Vagina (tissue), 2 donors: ENCODE measurements at places on chromosomes 5 and 9. TPM values are rescaled to one million over a fixed set of nuclear protein-coding genes. Genes with fewer than 3 reads are reported as not detected.

- DNase-seq, result no peak
These were observed 22.6 kb downstream of the PLAC8L1 start for GRCh38 chr5:146082798-146083197.

DNA sequence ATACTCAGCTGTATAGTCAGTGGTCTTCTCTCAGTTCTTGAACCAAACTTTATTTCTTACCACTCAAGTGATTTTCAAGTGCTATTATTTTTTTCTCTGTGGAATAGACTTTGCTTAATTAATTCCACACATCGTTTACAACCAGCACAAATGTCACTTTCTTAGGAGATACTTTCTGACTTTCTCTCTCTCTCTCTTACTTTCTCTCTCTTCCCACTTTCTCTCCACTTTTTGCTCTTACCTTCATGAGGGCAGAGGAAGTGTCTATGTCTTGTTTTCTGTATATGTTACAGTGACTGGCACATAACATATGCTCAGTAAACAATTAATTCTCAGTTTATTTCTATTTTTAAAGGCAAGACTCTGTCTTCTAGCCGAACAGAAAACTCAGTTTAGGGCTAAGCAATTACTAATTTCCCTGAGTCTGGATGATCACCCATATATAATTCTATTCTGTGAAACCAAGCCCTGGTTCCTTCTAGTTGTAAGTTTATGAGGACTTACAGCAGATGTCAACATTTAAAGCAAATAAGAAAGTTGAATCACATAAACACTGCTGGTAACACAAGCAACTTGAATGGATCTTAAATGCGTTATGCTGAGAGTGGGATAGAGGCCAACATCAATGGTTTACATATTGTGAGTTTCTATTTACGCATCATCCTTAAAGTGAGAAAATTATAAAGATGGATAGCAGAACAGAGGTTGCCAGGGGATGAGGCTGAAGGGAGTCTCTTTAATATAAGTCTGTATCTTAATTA, 791.4 kb downstream of the MTRR start:
- DNase-seq, result no peak

- DNase-seq, result no peak
These were observed 2.8 kb upstream of the FAM193B start for GRCh38 chr5:177557041-177557647.

GRCh38 chr9:706073-706472, 135.4 kb upstream of the DMRT1 start:
- DNase-seq, result no peak

DNA sequence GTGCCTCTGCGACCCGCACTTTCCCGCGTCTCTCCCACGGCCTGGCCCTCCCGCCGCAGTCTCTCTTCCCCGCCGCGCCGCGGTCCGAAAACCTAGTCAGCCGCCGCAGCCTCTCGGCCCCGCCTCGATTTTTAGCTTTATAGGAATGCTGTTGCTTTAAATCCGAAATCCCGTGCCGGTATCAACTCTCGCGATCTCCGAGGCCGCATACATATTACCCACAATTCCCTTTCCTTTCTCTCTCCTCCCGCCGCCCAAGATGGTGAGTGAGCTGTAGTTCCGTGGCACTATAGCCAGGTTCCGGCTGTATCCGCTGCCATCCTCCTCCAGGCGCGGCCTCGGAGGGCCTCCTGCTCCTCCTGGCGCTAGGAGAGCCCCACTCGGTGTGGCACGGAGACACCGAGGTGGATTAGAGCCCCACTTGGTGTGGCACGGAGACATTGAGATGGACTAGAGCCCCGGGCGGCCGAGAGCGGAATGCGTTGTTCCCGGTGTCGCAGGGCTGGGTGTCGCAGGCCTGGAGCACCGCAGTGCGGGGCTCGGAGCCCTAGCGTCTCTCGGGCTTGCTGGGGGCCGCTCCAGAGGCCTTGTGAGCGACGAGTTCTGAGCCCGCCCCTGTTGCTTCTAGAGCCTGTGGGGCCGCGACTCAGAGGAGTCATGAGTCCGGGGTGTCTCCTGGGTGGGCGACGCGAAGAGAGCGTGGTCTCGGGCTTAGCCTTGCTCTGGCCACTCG, at the start of the genes MED22 and RPL7A:
MED22 (minus strand) TSS at position 147 of the 733 bp plus-strand sequence. CDS start 1,469 bp downstream, outside the sequence.
RPL7A (plus strand) TSS at position 234 of the 733 bp plus-strand sequence; CDS start at position 260, 26 bp downstream.
- peak; percentile 96 for DNase-seq

DNA sequence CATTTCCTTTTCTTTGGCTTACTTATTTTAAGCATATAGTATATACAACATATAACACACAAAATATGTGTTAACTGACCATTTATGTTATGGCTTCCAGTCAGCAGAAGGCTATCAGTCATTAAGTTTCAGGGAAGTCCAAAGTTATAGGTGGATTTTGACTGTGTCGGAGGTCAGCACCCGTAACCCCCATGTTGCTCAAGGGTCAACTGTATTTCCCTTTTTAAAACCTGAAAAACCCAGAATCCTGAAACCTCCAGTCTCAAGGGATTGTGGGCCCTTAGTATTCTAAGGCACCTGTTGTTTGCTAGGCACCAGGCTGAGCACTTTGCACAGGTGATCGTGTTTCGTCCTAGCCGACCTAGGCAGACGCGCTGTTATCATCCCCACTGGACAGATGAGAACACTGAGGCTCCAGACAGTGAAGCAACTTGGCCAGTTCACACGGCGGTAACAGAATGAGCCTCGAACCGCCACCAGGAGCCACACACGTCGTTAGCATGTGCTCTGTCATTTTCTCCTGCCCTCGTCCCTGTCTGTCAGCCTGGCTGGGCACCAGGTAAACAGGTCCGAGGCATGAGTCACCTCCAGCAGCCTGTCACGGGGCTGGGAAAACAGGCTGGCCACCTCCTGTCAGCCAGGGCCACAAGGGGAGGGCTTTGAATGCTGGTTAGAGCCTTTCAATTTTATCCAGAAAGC, 39.9 kb downstream of the DUSP1 start:
- DNase-seq, result no peak

- no peak for DNase-seq
These were observed 71.1 kb downstream of the COL27A1 start for GRCh38 chr9:114226246-114227055.

- DNase-seq, result no peak
These were observed 57.4 kb downstream of the GCNT1 start for GRCh38 chr9:76516350-76516749.

GRCh38 chr9:84331119-84331809, 9.3 kb downstream of the SLC28A3 start:
- no peak for DNase-seq

- no peak for DNase-seq
These were observed 388.3 kb downstream of the ANXA1 start for GRCh38 chr9:73539881-73540390.

- no peak for DNase-seq
These were observed 112.7 kb upstream of the CLINT1 start for GRCh38 chr5:157971571-157972216.

- peak; percentile 91 for DNase-seq
These were observed 80.6 kb downstream of the WNK2 start for GRCh38 chr9:93264338-93265125.

DNA sequence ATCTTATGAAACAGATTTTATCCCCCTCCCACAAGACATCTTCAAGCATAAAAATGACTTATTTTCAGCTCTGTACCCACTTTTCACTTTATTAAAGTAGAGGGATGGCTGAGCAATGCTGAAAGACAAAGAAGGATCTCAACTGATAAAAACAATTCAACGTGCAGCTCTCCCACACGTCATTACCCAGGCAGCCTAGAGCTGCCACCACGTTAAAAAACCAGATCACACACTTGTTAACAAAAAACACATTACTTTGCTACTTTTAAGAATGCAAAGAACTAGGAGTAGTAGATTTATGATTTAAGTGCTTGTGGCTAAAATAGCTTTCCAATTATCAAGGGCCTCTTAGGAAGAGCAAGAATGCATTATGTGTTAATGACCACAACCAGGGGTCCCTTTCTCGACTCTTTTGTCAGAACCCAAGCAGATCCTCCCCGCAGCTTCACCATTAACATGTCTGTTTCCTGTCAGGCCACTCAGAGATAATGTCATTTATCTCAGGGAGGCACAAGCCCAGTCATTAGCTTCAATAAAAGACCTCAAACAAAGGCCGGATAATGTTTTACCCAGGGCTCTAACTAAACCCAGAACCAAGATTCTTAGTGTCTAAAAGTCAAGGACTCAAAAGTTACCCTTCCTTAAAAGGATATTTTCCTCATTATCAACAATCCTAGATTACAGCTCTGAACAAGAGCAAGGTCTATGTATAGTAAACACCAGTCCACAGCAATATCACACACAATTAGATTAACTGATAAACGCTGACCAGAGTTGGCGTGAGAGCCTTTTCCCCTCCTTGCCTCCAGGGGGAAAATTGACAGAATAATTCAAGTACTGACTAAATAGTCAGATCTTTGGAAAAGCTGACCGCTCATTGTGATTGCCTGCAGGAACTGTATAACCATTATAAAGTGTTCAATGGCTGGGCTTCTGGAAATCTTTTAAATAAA, 7.5 kb downstream of the ZNF608 start:
- no peak for DNase-seq

DNA sequence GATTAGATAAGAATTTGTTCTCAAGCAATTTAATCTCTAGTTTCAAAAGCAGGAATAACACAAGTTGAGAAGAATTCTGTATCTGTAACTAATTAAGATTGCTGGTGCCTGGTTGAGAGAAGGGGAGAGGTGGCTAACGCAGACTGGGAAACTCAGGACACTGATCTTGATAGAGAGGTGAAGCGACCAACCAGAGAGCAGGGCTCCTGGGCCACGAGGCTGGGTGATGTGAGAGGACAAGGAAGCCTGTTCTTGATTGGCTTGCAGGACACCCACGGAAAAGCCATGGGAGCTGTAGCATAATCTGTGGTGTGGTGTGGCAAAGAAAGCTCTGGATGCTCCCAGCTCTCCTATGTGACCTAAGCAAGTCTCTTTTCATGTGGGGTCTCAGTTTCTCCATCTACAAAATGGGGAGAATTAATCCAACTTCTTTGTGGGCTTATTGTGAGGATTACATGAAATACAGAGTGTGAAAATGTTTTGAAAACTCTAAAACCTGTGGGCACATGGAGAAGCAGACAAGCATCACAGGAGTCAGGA, 594.1 kb upstream of the BRINP1 start:
- no peak for DNase-seq

DNA sequence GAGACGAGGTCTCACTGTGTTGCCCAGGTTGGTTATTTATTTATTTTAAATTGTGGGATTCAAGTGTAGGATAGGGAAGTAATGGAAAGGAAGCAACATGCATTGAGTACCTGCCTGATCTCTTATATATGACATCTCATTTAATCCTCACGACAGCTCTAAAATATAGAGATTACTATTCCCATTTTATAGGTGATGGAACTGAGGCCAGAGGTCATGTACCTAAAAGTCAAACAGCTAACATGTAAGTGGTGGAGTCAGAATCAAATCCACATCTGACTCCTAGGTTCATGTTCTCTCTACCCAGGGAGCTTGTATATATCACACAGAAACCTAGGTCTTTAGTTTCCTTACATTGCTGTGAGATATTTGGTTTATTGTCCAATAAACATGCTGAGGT, 26.1 kb upstream of the MATR3 start:
- DNase-seq, result no peak

GRCh38 chr9:92726971-92727715, 37.5 kb downstream of the BICD2 start:
- DNase-seq, result peak; percentile 67

GRCh38 chr5:163682234-163682633, 176.8 kb downstream of the MAT2B start:
- no peak for DNase-seq

SHLD3 gene
- total RNA-seq, result 2.0 TPM

SVEP1 gene
- total RNA-seq, result 84.5 TPM

UBAP1 gene
- 43.0 TPM for total RNA-seq

NREP gene
- total RNA-seq, result 6.1 TPM

FAM120AOS gene
- 41.5 TPM for total RNA-seq

ZDHHC11B gene
- total RNA-seq, result 2.7 TPM

CAMK2A gene
- total RNA-seq, result 0.49 TPM

PIP5K1B gene
- total RNA-seq, result 2.9 TPM

UGCG gene
- total RNA-seq, result 33.1 TPM

EPB41L4A gene
- total RNA-seq, result 27.5 TPM
